Activated naive CD8-positive, alpha-beta T cell treated with anti-CD3 and anti-CD28 coated beads, Interleukin-2, amount 10 ng/mL, durations not matched to agents 7 days and 5 days (primary cell): ENCODE measurements at places on chromosomes 6 and 20. TPM values are rescaled to one million over a fixed set of nuclear protein-coding genes. Genes with fewer than 3 reads are reported as not detected.

OTOR gene
- total RNA-seq, result not detected

TGM3 gene
- total RNA-seq, result not detected

DNA sequence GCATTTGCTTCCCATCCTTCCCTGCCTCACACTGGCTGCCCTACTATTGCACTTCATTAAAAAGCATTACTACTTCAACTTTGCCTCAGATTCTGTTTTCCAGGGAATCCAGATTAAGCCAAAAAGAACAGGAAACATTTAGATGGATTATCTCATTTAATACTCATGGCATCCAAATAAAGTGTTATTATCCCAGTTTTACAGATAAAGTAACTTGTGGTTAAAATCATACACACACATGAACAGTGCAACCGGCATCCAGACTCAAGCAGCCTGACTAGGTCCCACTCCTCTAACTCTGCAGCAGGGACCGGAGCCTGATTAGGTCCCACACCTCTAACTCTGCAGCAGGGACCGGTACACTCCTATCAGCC is 72.3 kb downstream of the GPR6 start:
- DNase-seq, result no peak

DNA sequence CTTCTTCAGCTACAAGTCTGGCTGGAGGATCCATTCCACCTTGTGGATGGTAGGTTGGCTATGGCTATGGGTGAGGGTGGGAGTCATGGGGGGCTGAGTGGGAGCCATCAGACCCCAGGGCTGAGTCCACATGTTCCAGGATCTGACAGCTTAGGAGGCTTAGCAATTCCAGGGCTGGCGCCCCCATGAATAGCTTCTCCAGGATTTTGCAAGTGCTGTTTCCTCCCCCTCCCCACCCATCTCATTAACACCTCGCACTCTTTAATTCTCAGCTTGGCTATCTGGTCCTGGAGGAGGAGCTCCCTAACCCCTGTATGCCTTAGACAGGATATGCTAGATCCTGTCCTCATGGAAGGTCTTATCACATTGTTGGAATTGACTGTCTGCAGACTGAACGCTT is 39.0 kb upstream of the ANGPT4 start:
- DNase-seq, result no peak

KIAA0408 gene
- 3.1 TPM for total RNA-seq

ETV7 gene
- total RNA-seq, result 8.7 TPM

DNA sequence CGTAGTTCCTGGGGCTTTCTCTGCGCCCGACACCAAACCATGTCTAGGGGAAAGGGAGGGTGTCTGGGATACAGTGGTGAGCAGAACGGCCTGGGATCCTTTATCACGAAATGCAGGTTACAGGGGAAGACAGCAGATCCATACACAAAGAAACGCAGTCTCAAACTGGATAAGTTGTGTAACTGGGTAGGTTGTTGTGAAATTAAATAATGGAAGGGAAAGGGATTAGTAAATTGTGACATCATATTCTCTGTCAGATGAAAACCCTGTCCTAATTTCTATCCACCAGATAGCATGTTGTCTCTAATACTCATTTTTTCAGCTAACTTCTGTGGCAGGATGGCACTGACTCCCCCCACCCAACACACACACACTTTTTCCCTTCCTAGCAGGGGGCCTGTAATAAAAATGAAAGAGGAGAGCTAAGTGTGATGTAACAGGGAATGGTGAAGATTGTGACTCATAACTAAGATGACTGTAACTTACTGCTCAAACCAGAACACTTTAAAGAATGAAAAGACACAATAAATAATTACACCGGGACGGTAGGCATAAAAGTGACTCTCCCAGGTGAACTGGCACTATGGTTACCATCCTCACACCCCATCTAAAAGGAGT is 769 bp upstream of the TRPC4AP start:
- no peak for DNase-seq
